ENCODE measurements at places on chromosomes 11 and 22.

- ATAC-seq, result no peak
These were observed 247.0 kb upstream of the SORL1-AS1 start for GRCh38 chr11:121699801-121700200.

- no peak for ATAC-seq
These were observed 67.5 kb downstream of the NFAM1 start for GRCh38 chr22:42364604-42365110.

DNA sequence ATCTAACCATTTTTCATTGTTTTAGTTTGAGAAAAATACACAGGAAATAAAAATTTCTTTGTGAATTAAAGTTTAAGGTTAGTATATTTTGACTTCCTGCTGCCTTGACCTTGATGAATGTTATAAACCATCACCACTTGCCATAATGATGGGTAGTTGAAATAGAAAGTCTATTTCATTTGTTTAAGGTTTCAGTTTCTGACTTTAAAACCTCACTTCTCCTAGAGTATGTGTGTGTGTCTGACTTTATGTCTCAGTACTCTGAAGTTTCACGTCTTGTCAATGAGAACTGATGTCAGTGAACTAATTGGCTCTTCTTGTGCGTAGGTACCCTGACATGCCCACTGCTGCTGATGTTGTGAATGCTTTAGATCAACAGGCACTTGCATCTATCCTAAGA, 188.2 kb downstream of the METTL15 start:
- no peak for ATAC-seq

DNA sequence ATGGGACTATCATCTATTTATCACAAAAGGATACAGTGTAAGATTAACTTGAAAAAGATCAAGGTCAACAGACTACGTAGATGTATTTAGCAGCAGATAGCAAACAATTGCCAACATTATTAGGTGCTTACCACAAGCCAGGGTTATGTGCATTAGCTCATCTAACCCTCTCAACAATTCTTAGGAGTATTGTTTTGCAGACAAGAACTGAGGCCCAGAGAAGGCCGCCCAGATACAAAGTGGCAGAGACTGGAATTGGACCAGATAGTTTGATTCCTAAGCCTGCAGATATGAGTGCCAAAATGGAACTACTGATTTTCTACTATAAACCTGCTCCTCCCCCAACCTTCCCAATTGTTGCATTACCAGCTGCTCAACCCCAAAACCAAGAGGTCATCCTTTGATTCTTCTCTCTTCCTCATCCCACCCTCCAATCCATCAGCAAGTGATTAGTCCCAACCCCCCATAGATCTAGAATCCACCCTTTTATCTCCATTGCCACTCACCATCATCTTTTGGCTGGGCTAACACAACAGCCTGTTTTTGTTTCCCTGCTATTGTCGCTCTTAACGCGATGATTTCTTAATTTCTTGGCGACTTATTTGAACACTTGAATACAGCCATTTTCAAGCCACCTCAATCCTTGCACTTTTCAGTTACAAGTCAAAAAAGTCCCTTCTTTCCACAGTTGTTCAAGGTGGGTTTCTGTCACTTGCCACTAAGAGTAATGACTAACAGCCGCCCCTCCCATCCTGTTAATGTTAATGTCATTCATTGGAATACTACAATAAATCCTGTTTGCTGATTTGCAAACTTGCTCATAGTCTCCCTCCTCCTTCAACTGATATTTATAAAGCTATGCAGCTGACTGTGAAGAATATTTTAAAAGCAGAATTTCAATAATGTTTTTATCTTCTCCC, 2.7 kb downstream of the TMEM123 start:
- no peak for ATAC-seq

- ATAC-seq, result peak; percentile 68
These were observed 42.2 kb upstream of the FBLN1 start for GRCh38 chr22:45460288-45461109.

DNA sequence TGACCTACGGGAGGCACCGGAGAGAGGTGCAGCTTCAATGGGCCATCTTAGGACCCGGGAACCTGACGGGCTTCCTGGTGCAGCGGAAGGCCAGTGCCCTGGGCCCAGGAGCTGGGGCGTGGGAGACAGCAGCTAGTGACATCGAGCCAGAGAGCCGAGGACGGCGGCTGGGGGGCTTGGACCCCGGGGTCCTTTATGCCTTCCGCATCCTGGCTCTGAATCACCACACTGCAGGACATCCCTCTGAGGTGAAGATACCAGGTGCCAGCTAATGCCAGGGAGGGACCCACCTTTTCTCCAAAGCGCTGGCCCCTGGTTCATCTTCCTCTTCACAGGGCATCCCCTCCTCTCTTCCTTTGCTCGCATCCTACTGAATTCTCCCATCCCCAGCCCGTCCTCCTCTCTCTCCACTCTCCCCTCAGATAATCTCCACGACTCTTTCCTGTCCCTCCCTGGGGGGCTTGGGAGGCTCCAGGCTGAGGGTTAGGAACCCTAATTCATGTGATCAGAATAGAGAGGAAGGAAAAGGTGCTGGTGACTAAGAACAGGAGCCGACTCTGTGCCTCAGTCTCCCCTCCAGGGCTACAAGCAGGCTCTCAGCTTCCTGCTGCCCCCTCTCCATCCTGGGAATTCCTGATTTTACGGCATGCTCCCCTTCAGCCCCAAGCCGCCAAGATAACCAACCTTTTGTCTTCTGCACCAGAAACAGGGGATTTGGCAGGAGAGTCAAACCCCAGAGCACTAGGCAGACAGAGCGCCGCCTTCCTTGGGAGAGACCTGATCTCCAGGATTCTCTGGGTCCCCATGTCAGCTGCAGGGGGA, 8.5 kb downstream of the VSIG10L2 start:
- ATAC-seq, result no peak

DNA sequence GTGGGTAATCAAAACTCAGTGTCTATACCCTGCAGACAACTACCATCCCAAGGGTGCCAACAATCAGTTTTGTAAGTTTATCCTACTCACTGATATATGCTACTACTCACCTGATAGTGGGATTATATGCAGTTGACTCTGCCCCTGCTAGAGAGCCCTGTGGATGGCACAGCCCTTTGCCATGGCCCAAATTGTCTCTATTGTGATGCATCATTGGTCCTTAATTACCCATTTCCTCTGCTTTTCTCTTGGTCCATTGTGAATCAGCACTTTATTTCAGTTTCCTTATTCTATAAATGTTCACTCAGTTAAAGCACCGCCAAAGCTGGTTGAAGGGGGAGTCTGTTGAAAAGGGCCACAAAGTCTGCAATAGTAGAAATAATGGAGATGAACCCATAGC, 42.3 kb downstream of the PLAAT5 start:
- ATAC-seq, result no peak

DNA sequence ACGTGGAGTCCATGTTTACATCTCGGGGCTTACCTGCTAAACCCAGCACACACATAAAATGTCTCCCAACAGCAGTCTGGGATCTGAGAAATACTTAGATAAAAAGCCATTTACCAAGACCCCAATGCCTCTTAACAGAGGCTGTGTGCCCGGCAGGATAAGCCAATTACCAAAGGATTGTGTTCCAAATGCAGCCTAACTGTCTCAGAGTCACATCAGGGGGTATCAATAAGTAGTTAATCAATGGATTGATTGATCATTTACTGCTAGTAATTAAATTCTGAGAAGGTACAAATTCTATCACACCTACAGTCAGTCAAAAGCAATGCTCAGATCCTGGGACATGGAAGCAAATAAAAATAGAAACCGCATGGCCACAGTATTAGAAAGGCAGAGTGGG, 125.6 kb downstream of the DSCAML1 start:
- ATAC-seq, result no peak

DNA sequence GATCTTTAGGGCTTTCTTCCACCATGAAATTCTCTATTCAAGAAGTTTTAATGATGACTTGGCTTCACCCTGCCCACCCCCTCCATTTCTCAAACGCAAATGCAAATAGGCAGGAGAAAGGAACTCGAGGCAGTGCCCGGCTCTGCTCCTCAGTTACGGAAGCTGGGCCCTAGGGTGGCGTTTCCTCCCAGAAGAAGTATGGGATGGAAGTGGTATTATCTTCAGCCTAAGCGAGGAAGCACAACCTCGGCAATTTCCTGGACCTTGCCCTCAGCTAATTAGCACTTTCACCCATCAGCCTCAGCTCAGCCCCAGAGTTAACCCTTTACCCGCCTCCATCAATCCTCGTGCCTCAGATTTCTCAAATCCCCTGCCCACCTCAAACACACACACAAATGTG, 58.2 kb upstream of the LRRC55 start:
- no peak for ATAC-seq

DNA sequence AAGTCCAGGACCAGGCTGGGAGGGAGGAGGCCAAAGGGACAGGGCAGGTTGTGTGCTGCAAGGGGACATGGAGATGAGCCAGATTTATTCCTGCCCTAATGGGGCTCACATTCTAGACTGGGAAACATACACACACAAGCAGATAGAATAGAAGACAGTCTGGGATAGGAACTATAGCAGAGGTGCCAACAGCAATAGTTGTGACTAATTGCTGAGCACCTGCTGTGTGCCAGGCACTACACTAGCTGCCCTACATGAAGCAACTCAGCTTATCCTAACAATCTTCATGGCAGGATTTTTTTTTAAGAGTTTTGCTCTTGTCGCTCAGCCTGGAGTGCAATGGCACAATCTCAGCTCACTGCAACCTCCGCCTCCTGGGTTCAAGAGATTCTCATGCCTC, 11.4 kb downstream of the MOGAT2 start:
- no peak for ATAC-seq

DNA sequence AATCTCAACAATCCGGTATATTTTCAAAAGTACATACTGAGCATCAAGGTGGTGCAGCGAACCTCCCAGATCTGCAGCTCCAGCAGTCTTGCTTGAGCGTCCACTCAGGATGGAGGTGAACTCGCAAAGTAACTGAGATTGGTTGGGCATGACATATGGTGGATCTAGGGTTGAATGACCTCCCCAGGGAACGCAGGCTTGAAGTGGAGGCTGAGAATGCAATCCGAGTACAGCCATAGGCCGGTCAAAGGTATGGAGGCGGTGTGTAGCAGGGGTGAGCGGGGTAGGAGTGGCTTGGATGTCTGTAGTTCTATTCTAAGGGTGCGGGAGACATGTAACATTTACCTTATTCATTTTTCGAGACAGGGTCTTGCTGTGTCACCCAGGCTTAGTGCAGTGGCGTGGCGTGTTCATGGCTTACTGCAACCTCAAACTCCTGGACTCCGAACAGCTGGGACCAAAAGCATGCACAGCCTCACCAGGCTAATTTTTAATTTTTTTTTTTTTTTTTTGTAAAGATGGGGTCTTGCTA, 631 bp upstream of the C22orf39 start:
- peak; percentile 79 for ATAC-seq

DNA sequence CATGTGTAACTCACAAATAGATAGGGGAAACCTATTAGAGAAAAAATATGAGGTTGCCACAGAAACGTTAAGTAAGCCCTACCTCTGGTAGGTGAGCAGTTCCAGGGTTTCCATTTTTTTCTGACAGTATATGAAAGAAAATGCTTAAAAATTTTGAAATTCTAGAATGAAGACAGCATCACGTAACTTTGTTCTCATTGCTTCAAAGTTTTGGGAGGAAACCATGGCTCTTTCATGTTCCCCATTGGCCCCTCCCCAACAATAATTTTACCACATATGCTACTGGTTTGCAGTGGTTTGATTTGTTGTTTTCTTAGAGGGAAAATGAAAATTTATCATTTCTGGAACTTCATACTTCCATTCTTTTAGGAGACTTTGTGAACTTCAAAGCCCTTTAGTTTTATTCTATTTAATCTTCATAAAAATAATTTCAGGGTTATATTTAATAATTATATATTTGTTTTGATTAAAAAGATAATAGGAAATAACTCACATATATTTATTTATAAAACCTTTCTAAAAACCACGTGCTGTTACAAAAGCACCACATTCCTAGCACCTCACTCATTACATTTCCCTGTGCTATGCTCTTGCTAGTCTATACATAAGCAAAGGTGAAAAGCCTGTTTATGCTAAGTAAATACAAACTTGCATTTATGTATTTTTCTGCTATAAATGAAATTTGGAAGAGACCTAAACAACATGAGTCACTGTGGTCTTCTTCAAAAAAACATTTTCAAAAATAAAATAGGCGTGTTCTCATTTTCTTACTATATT, 113.4 kb downstream of the CASP12 start:
- ATAC-seq, result no peak

- peak; percentile 69 for ATAC-seq
These were observed 36.9 kb upstream of the POLA2 start for GRCh38 chr11:65224930-65225278.

DNA sequence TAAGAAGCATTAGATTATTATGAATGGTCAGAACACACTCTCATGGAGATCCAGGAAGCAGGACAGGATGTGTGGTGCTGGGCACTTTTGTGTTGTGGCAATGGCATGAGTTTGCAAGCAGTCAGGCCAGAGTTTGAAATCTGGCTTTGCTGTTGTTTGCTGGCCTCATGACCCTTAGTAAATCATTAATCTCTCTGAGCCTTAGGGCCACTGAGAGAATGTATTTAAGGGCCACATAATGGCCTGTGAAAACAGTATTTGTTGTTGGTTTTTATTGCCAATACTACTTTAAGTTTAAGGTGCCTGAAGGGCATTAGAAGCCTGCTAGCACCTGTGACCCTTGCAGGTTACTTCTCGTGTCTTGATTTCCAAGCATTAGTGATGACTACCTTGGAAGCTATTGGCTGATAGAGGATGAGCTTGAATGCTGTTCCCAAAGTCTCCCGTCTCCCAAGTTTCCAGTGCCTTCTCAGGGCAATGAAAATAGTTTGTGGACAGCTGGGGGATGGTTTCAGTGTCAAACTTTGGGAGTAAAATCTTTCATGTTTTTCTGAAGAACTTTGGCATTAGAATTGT, 24.6 kb downstream of the STIM1 start:
- ATAC-seq, result no peak
